ENCODE measurements at places on chromosomes 6 and 20.

- DNase-seq, result no peak
These were observed 112.1 kb downstream of the WDR27 start for GRCh38 chr6:169589699-169590257.

GRCh38 chr6:37477656-37478435 is 21.8 kb downstream of the CCDC167 start:
- DNase-seq, result no peak

DNA sequence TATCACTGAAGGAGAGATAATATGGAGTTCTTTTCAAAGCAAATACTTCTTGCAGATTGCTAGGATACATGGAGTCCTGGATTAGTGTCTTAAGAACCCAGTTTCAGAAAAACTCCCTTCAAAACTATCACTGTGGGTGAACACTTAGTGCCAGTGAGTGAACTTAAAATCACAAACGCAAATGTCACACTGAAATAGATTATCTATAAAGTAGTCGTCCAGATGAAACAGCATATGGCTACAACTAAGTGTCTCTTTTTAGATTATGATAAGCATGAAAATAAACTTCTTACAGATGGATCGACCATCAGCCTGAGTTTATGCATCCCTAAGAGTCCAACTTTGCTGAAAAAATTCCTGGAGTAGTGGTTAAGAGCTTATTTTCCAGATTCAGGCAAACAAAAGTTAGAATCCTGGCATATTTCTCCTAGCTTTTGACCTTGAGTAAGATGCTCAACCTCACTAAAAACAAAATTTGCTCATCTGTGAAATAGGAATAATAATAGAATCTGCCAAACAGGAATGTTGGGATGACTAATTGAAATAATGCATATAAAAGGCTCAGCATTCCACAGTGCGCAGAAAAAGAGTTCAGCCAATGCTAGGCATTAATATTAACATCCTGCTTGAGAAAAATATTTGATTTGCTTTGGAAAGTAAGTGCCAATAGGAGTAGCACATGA is 70.4 kb downstream of the DOK5 start:
- DNase-seq, result no peak

- DNase-seq, result no peak
These were observed 18.7 kb upstream of the CTAGE9 start for GRCh38 chr6:131729550-131729949.

GRCh38 chr20:6074145-6074561 is 20.3 kb upstream of the LRRN4 start:
- DNase-seq, result peak; percentile 59

DNA sequence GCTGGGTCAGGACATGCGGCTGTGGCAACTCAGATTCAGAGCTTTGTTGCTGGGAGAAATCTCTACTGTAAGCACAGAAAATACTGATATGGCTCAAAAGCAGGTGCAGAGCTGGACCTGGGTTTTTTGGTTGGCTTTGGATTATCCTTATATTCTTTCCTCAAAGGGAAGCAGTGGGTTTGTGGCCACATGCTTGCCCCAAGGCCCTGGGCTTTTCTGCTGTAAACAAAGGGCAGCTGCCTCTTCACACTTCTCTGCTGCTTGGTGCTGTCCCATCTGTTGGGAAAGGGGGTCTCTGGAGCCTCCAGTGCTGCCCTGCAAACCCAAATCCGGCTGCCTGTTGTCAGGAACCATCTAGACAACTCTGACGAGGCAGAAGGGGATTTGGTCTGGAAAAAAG is 52.4 kb downstream of the ANKRD6 start:
- DNase-seq, result no peak

DNA sequence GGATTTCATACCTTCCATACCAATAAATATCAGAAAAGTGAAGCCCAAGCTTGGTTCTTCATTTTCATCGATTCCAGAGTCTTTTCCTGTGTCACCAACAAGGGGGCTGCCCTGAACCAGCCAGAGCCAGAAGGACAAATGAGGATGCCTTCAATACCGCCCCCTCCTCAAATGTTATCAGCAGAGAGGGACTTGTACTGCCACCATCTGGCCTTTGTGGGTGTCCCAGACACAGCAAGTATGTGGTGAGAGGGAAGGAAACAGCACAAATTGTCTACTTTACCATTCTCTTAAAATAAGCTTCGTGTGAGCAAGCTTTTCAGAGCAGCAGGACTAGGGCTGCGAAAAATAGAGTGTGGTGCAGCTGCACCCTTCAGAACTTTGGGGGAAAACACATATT is 165.3 kb downstream of the SOBP start:
- DNase-seq, result no peak

DNA sequence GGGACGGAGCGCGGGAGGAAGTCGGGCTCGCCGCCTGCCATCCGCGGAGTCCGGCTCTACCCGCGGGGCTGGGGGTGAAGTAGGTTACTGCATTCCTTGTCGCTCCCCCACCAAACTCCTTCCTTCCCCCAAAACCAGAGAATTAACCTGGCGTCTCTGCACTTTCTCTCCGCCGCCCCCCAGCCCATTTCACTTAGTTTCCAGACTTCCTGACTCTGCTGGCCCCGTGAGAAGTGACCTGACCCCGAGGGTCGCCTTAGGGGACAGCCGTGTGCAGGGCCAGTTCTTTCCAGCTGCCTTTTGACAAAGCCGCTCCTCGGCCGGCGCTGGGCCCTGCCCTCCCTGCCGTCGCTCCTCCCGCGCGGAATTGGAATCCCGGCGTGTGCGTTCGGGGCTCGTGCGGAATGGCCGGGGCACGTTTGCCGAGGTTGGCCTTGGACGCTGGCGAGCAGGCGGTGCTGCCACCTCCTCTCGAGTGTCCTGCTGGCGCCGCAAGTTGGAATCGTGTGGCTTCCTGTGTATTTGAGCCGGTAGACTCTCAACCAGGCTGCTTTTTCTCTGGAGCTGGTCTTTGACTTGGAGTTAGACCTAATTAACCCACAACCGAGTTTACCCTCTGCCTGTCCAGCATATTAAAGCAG is 650 bp downstream of the DCBLD1 start:
- DNase-seq, result peak; percentile 12

DNA sequence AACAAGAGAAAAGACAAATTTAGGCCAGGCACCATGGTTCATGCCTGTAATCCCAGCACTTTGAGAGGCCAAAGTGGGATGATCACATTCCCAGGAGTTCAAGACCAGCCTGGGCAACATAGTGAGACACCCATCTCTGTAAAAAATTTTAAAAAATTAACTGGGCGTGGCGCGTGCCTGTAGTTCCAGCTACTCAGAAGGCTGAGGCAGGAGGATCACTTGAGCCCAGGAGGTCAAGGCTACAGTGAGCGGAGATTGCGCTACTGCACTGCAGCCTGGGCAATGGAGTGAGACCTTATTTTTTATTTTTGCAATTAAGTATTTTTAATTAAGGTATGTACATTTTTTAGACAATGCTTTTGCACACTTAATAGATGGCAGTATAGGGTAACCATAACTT is 3.3 kb downstream of the MTHFD1L start:
- no peak for DNase-seq

GRCh38 chr6:11179419-11180202 is 52.9 kb downstream of the NEDD9 start:
- DNase-seq, result no peak

- no peak for DNase-seq
These were observed 111.2 kb upstream of the SIM1 start for GRCh38 chr6:100575921-100576320.

DNA sequence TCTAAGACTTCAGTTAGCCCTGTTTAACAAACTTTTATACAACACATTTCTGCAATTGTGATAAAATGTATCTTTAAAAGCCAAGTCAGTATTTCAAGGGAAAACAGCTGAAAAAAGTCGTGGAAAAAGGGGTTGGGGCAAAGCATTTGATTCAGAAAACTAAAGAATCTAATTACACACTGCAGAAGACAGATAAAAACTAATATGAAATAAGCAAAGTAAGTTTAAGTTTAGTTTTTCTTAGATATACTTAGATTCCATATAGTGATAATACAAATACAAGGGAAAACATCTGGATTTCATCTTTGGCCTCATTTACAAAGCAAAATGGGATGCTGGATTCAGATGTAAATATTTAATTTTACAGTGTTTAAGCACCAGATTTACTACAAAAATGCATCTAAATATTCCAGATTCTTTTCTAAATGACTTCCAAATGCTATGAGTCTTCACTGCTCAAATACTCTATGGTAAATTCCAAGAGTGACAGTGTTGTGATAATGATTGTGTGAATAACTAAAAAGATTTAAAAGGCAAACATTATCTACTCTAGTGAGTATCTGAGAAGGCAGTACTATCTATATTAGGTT is 1.5 kb upstream of the ADNP start:
- DNase-seq, result no peak

DNA sequence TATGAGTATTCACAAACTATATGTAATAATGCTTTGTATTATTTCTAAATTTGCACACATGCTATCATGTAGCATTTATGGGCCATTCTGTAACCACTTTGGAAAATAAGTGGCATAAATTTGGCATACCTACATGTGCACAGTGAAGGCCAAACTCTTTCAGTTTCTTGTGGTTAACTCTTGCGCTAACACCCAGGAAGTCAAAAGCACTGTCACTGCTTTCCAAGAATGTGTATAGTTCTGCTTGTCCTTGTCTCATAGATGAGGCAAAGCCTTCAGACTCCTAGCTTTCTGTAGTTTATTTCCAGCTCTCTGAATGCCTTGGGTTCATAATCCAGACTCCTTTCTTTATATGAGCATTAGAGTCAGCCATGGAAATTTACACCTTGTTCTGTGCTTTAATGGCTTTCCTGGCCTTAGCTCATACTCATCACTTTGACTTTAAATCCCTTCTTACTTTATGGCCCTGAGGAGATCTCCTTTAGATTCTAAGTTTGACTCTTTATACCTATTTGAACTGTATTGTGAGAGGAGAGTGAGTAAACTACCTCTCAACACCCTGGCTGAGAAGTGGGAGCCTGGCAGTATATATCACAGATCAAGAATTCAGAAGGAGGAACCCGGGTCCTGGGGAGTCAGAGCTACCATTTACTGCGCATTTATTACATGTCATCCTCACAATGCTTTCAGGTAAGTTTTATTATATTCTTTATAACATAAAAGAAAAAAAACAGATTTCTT is 949 bp upstream of the SLC17A3 start:
- no peak for DNase-seq

GRCh38 chr20:56417911-56418310 is 5.9 kb downstream of the CASS4 start:
- no peak for DNase-seq

- no peak for DNase-seq
These were observed 30.1 kb downstream of the GPX6 start for GRCh38 chr6:28485482-28485881.

GRCh38 chr6:44631968-44632367 is 244.5 kb downstream of the CDC5L start:
- DNase-seq, result no peak

DNA sequence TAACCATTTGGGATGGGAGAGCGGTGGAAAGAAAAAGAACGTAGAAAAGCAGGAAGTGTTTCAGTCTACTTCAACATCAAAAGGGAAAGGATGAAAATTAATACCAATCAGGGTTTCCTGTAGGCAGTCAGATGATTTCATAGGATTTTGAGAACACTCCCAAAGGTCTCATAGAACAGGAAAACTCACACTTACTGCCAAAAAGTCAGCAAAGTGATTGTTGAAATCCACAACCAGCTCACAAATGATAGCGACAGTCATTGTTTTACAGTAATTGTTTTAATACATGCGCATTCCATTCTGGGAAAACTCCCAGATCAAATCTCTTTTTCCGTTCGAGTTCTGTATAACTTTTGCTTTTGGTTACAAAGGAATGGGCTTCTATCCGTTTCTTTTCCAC is 5.3 kb upstream of the CNKSR3 start:
- no peak for DNase-seq

DNA sequence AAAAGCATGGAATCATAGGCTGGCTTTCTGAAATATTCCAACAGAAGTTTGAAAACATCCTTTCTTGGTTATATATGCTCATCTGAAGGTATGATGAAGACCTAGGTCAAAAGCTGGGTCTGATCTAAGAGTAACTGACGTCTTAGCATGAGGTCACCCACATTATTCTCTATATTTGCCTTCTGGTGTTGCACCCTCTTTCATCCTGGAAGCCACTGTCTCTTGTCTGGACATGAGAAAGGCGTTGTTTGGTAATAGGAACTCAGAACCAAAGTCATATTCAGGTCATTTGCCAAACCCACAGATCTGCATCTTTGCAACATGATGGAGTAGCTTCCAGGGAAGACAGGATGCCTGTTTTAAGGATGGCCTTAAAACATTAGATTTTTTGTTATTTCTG is 17.6 kb downstream of the GABRR1 start:
- DNase-seq, result no peak

DNA sequence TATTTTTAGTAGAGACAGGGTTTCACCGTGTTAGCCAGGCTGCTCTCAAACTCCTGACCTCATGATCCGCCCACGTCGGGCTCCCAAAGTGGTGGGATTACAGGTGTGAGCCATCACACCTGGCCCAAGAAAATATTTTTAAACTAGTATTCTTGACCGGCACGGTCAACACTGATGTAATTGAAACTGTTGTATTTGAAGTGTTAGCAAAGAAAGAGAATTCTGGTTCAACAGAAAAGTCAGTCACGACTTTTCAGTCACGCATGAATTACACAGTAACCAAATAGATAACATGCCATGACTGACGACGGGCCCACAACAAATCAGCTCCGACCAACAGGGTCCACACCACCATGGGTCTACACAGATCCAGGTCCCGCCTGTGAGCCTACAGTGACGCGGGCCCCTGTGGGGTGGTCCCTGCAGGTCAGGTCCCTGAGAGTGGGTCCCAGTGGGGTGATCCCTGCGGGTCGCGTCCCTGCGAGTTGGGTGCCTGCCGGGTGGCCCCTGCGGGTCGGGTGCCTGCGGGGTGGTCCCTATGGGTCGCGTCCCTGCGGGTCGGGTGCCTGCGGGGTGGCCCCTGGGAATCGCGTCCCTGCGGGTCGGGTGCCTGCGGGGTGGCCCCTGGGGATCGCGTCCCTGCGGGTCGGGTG is 1.0 kb downstream of the GMEB2 start:
- no peak for DNase-seq

DNA sequence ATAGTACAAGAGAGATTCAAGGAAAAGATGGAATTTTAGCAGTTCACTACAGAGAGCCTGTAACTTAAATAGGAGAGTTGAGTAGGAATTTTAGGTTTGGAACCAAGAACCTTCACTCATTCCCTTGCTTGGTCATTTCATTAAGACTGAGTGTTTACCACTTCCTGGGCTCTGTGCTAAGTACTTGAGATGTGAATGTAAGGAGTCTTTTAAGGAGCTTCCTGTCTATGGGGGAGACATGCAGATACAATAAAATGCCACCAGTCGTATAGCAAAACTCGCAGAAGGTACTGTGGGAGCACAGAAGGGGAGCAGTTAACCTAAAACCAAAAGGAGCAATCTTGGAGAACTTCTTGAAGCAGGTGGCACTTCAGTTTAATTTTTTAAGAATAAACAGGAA is 204.2 kb downstream of the SLC24A3 start:
- no peak for DNase-seq

DNA sequence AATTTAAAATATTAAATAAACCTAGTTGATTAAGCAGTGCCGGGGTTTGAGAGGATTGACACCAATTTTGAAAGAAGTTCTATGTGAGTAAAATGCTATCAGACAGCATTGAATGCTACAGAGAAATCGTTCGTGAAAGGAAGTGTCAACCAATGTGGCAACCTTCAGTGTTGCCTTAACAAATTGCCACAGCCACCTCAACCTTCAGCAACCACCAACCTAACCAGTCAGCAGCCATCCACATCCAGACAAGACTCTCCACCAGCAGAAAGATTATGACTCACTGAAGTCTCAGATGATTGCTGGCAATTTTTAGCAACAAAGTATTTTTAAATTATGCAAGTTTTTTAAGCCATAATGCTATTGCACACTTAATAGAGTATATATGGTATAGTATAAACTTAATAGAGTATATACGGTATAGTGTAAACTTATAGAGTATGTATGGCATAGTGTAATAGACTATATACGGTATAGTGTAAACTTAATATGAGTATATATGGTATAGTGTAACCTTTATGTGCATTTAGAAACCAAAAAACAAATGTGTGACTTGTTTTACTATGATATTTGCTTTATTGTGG is 65.3 kb upstream of the ID4 start:
- no peak for DNase-seq
